Fibroblast of skin of scalp (primary cell): ENCODE measurements at places on chromosomes 3 and 15.

DNA sequence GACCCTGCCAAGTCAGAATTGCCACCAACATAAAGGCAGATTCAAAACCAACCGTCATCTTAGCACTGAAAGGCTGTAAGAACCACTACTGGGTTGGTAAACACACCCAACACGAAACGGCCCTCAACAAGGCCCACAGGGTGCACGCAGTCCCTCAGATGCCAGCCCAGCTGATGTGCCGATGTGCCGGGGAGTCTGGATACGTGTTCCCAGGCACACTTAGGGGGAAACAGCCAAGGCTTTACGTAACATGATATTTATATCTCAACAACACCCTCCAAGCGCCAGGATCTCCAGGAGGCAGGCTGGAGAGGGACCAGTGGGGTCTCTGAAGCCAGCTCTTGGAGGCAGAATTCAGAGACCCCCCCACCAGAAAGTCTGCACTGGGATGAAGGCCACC is 14.2 kb downstream of the POC1A start:
- no peak for DNase-seq

GRCh38 chr3:125292015-125292414 is 79.5 kb upstream of the SLC12A8 start:
- no peak for DNase-seq

- DNase-seq, result no peak
These were observed 19.1 kb downstream of the KLF15 start for GRCh38 chr3:126337980-126338651.

DNA sequence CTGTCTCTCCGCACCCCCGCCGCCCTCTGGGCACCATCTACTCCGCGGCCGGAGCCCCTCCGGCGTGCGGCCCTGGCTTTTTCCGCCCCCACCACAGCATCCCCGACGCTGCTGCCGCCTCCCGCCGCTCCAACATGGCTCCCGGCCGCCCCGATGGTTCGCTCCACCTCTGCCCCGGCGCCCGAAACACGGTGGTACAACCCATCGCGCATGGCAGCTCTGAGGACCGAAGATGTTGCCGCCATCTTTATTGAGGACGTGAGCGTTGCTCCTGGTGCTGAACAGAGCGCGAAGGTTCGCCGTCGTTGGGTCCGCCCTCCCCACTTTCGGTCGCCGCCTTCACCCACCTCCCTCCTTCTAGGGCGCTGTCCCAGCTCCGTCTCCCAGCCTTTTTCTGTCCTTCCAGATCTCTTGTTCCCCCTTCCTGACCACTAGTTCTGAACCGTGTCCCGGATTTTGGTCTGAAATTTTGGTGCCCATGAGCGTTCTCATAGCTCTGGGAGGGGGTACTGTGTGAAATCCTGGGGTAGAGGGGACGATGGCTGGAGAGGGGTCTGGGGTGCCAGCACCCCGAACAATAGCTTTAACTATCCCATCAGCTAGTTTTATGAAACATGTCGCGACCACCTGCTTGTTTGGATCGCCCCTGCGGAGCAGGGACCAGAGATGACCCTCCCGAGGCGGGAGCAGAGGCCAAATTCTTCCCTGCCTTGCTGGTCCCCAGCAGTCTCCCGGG is at the start of gene CELSR3:
CELSR3 (minus strand) TSS at position 134 of the 736 bp plus-strand sequence. CDS start 252 bp downstream, outside the sequence.
- peak; percentile 86 for DNase-seq

DNA sequence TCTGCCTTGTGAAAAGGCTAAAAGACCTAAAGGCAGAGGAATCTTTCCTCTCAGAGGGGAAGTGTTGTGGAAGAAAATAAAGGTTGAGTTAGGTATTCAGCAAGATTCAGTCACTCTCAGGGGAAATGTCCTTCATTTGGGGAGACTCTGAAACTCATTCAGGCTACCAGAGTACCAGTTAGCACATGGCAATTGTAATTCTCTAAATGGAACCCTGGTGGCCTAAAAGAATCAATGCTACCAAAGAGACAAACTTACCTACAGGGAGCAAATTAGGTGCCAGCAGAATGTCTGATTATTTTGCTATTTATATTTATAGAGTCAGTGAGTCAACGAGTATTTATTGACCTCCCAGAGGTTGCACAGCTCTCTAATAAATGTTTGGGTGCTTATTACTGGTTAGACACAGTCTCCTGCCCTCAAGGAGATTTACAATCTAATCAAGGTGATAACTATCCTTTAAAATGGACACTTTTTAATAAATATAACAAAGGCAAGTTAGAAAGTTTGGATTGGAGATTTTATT is 33.9 kb upstream of the CDIN1 start:
- no peak for DNase-seq

- DNase-seq, result no peak
These were observed 137.9 kb downstream of the DNAJB8 start for GRCh38 chr3:128328546-128329458.

- DNase-seq, result no peak
These were observed 94.4 kb downstream of the SCN11A start for GRCh38 chr3:38957296-38957695.

DNA sequence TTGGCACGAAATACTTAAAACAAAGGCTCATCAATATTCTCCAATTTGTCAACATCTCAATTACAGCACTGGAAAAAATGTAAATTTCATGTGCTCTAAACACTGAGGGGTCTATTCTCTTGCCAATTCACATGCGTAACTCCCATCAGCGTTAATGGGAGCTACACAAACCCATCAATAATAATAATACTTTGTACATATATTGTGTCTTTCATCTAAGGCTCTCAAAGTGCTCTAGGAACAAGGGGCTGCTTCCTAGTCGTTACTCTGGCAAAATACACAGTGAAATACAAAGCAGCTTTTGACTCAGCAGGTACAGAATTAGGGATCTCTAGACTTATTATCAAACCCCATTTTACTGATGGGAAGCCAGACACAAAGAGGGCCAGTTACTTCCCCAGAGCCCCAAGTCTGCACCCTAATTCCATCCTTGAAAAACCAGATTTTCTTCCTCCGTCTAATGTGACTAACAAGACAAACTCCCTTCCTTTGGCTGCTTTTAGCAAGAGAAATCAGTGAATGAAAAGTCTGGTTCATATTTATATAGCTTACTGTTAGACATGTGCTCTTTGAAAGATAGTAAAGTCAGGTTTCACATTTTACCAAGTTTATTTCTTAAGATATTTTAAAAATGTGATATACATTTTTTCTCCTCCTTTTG is 20.0 kb downstream of the MEIS2 start:
- DNase-seq, result no peak

- DNase-seq, result no peak
These were observed 481 bp downstream of the AP4E1 start for GRCh38 chr15:50909010-50909317.

DNA sequence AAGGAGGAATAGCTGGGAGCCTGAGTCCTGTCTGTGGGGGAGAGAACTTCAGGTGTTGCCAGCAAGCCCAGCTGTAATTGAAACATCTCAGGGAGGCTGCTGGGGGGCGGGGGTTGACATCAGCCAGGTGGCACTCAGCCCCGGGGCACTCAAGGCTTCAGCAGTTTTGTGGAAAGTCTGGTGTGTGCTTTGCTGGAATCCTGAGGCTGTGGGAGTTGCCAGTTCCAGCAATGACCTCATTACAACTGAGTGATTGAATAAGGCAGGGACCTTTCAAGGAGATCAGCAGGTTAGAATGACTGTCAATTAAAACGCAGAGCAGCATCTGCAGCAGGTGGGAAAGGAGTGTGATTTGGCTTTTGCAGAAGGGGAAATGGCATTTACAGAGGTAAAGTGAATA is 75.7 kb downstream of the FAM43A start:
- no peak for DNase-seq

DNA sequence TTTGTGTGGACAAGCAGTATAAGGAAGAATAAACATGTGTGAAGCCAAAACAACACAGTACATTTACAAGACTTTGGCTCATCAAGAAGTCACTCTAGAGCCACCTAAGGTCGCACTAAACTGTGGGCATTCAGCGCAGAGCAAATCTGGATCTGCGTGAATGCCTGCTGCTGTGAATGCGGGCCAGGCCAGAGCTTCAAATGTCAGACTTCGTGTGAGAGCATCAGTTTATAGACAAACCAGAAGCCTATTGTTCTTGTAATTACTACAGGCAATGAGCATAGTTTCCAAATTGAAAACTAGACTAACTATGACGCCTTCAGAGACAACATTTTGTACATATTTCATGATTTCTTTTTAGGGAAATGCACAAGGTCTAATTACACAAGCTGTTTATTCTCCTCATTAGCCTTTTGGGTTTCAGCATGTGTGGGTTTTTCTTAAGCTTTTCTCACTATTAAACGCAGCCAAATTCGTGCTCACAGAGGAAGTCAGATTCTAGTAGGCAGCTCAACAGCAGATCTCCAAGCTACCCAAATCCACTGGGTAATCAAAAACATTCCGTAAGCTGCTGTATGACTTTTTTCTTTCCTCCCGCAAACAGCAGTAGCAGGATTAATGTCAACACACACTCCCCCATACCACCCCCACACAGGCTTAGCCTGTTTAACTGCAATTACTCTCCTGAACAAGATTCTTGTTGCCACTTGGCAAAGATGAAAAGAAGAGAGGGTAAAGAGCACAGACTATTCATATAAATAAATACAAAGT is 84.5 kb upstream of the SETMAR start:
- no peak for DNase-seq

DNA sequence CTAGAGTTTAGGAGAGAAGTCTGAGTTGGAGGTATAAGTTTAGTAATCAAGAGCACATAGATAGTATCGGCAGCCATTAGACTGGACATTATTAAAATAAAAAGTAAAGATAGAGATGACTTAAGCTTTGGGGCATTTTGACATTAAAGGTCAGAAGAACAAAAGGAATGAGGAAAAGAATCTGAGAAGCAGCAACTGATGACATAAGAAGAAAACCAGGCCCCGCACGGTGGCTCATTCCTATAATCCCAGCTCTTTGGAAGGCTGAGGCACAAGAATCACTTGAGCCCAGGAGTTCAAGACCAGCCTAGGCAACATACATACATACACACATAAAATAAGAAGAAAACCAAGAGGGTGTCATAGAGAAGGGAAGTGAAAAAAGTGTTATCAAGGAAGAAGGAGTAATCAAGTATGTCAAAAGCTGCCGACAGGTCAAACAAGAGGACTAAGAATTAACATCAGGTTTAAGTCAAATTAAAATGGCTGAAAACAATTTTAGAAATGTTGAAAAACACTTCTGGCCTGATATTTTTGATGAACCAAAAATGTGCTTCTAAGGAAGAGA is 38.9 kb downstream of the ACAP2 start:
- peak; percentile 38 for DNase-seq

GRCh38 chr3:3074551-3075257 is 35.5 kb downstream of the IL5RA start:
- DNase-seq, result no peak

DNA sequence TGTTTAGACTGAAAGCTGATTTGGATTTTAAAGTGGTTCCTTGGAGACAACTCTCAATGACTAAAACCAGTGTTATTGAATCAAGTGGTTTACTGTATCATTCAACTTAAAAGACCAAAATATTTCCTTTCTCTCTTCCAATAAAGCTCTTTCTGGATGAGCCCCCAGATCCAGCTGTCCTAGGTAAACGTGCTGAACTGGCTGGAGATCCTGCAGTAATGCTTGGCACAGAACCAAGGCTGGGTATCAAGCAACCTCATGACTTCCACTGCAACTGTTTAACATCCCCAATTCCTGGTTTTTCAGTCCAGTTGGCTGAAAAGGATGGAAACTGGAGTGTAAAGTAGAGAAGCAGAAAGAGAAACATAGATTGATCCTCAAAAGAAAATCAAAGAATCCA is 28.9 kb downstream of the SEC22C start:
- no peak for DNase-seq

GRCh38 chr3:32995098-32995497 is 43.7 kb downstream of the CCR4 start:
- no peak for DNase-seq

- peak; percentile 99 for DNase-seq
These were observed 38.0 kb downstream of the PRICKLE2 start for GRCh38 chr3:64187065-64187959.
